ENCODE measurements at places on chromosomes 11 and 22. TPM values are rescaled to one million over a fixed set of nuclear protein-coding genes. Genes with fewer than 3 reads are reported as not detected.
A peak's percentile ranks its signal among the peaks of the same experiment; 100 is the strongest.

- no peak for DNase-seq
- no peak overlapping the region for H3K27ac ChIP-seq
- no peak overlapping the region for H3K4me3 ChIP-seq
- peaks cover 20% of the 10 kb centered on the region for H3K36me3 ChIP-seq
- no peaks in the 10 kb centered on the region for H3K4me1 ChIP-seq
- H3K27me3 ChIP-seq, result no peaks in the 10 kb centered on the region
These were observed 74.1 kb downstream of the CYB5R2 start for GRCh38 chr11:7599209-7599608.

GRCh38 chr11:118660681-118661424 is 18.6 kb downstream of the TREH start:
- no peak for DNase-seq
- H3K27ac ChIP-seq, result no peak overlapping the region
- no peak overlapping the region for H3K4me3 ChIP-seq
- H3K27me3 ChIP-seq, result no peaks in the 10 kb centered on the region
- H3K4me1 ChIP-seq, result peaks cover 26% of the 10 kb centered on the region

DNA sequence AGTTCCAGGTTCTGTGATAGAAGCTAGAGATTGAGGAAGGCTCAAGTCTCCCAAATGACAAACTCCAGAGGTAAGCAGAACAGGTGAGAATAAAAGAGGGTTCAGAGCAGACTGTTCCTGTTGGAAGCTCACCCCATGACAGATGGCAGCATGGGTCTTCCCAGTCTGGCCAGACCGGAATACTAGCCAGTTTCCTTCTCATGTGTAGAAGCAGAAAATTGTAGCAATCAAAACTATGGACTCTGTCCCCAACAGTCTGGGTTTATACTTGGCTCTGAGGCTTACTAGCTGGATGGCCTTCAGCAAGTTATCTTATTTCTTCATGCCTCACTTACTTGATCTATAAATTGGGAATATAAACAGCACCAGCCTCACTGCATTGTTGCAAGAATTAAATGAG is 494.8 kb downstream of the MN1 start:
- peaks cover 68% of the 10 kb centered on the region for H3K27me3 ChIP-seq
- H3K27ac ChIP-seq, result no peak overlapping the region
- H3K36me3 ChIP-seq, result no peaks in the 10 kb centered on the region
- H3K4me1 ChIP-seq, result peaks cover 5% of the 10 kb centered on the region

- H3K27me3 ChIP-seq, result no peaks in the 10 kb centered on the region
- no peak overlapping the region for H3K27ac ChIP-seq
- H3K36me3 ChIP-seq, result no peaks in the 10 kb centered on the region
These were observed 114.7 kb downstream of the CRYBB2 start for GRCh38 chr22:25334162-25334490.

The USP2 gene
- 135 TPM for total RNA-seq

The KCNJ11 gene
- 17.5 TPM for total RNA-seq

- H3K27me3 ChIP-seq, result peaks cover 2% of the 10 kb centered on the region
- DNase-seq, result no peak
- H3K36me3 ChIP-seq, result no peaks in the 10 kb centered on the region
- peak overlapping the region; percentile 56 for H3K4me3 ChIP-seq
- H3K27ac ChIP-seq, result peak overlapping the region; percentile 57
- peaks cover 13% of the 10 kb centered on the region for H3K4me1 ChIP-seq
These were observed 70.3 kb upstream of the BMAL1 start for GRCh38 chr11:13207270-13207664.

The CLMP gene
- total RNA-seq, result 3.4 TPM

The OR6T1 gene
- total RNA-seq, result not detected

DNA sequence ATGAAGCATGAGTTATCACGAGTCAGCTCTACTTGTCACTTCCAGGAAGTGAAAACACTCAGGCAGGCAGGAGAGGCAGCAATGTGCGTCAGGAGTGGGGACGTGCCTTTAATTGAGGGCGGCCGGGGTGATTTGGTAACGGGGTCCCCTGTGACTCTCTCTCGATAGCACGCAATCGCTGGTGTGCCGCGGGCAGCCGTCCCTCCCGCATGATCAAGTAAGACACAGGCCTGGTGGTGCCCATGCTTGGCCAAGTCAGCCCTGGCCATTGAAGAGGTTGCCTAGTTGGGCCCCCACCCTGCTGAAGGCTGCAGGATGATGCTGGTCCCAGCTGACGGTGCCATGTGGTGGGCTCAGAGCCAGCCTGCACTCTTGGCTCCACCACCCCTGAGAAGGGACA is 29.7 kb downstream of the CACNG2 start:
- no peak overlapping the region for H3K4me3 ChIP-seq
- H3K27ac ChIP-seq, result no peak overlapping the region
- peaks cover 74% of the 10 kb centered on the region for H3K27me3 ChIP-seq
- no peak for DNase-seq
- no peaks in the 10 kb centered on the region for H3K4me1 ChIP-seq

- H3K27ac ChIP-seq, result no peak overlapping the region
- H3K27me3 ChIP-seq, result peaks cover 14% of the 10 kb centered on the region
- H3K36me3 ChIP-seq, result no peaks in the 10 kb centered on the region
- H3K4me1 ChIP-seq, result peaks cover 8% of the 10 kb centered on the region
- no peak overlapping the region for H3K4me3 ChIP-seq
- no peak for DNase-seq
These were observed 32.7 kb downstream of the FAM83F start for GRCh38 chr22:40027191-40028097.

- DNase-seq, result peak; percentile 78
- peak overlapping the region; percentile 48 for H3K4me3 ChIP-seq
- H3K36me3 ChIP-seq, result no peaks in the 10 kb centered on the region
These were observed 79.1 kb upstream of the KCNQ1OT1 start for GRCh38 chr11:2778630-2779498.

DNA sequence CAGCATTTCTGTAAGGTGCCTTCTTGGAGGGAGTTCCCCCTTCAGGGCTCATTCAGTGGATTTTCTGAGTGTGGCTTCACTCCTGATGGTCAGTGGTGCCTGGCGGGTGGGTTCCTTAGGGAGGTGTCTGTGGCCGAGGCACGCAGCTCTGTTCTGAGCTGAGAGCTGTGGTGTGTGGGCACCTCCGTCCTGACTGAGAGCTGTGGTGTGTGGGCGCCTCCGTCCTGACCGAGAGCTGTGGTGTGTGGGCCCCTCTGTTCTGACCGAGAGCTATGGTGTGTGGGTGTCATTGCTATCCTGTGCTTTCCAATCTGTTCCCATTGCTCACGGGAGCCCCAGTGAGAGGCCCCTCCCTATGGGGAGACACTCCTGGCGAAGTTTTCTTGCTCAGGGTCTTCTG is 39.8 kb downstream of the MUC6 start:
- H3K36me3 ChIP-seq, result peaks cover 76% of the 10 kb centered on the region
- no peak overlapping the region for H3K4me3 ChIP-seq
- no peaks in the 10 kb centered on the region for H3K27me3 ChIP-seq
- peaks cover 11% of the 10 kb centered on the region for H3K4me1 ChIP-seq

- H3K4me1 ChIP-seq, result peaks cover 53% of the 10 kb centered on the region
- H3K4me3 ChIP-seq, result no peak overlapping the region
- no peak for DNase-seq
- no peaks in the 10 kb centered on the region for H3K36me3 ChIP-seq
These were observed 1.9 kb upstream of the P2RY6 start for GRCh38 chr11:73270016-73270854.

The LAYN gene
- 2.8 TPM for total RNA-seq

The ACRV1 gene
- total RNA-seq, result not detected

The NCF4 gene
- 5.5 TPM for total RNA-seq

- peak within 1 kb of the TSS; percentile 67 for H3K4me3 ChIP-seq
- no peak within 1 kb of the TSS for H3K27ac ChIP-seq
- DNase-seq, result no peak
- H3K36me3 ChIP-seq, result no peaks in the 10 kb centered on the region
These were observed at the start of gene SLC1A2 for GRCh38 chr11:35419184-35419829. Gene SLC1A2, minus strand, starts transcription at chr11:35419558. Its CDS starts 592 bp downstream, at chr11:35418966.

DNA sequence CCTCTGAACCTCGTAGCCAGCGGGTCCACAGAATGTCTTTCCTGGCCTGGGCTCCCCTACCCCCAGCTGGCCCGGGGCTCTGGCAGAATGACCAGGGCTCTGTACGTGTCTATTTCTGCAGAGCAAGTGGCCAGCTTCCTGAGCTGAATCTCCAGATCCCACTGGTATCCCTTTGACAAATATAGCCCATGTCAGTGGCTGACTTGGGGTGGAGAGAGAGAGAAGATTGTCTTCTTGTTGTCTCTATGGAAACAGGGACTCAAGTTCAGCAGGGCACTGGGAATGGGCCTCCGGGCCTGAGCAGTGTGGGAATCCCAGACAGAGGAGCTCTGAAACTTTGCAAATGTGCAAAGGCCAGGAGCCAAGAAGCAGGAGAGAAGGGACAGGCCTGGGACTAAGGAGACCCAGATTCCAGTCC is 33.9 kb downstream of the ANO1 start:
- no peak for DNase-seq
- no peak overlapping the region for H3K4me3 ChIP-seq
- H3K36me3 ChIP-seq, result no peaks in the 10 kb centered on the region
- H3K27me3 ChIP-seq, result no peaks in the 10 kb centered on the region

- no peaks in the 10 kb centered on the region for H3K4me1 ChIP-seq
- H3K36me3 ChIP-seq, result no peaks in the 10 kb centered on the region
- no peak for DNase-seq
- no peak overlapping the region for H3K4me3 ChIP-seq
- no peaks in the 10 kb centered on the region for H3K27me3 ChIP-seq
These were observed 660.6 kb downstream of the ETS1 start for GRCh38 chr11:127926721-127927120.

The OR10A2 gene
- not detected for total RNA-seq

The PRAME gene
- total RNA-seq, result not detected

DNA sequence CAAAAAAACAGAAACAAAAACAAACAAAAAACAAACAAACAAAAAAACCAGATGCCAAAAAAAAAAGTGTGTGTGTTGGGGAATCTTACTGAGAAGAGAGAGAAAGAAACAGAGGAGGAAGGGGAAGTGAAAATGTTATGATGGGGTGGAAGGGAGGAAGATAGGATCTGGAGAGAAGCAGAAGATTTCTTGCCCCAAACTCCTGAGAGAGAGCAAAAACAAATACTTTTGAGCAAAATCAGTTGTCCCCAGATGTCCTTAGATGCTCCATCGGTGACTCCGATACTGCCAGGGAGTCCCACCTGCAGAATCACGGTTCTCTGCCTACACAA is 19.9 kb upstream of the GRAMD1B start:
- H3K4me1 ChIP-seq, result peaks cover 38% of the 10 kb centered on the region
- H3K36me3 ChIP-seq, result no peaks in the 10 kb centered on the region
- no peak overlapping the region for H3K27ac ChIP-seq
- no peaks in the 10 kb centered on the region for H3K27me3 ChIP-seq
- no peak overlapping the region for H3K4me3 ChIP-seq

The CTSW gene
- 0.49 TPM for total RNA-seq

DNA sequence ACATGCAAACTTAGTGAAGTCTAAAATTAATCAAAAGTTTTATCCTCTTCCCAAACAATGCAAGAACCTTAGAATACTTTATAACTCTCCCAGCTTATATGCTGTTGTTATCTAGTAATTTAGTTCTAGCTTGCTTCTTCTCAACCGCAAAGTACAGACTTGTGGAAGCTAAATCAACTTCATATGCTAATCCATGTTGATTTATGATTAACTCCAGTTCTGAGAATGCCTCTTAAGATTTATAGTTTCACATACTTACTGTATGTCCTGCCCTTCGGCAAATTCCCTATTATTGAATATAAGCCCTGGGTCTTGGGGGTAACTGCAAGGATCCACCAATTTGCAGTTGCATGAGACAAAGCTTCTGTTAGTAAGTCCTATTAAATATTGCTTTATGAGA is 17.6 kb upstream of the SLC35F2 start:
- H3K4me3 ChIP-seq, result no peak overlapping the region
- no peaks in the 10 kb centered on the region for H3K4me1 ChIP-seq
- no peak for DNase-seq
- H3K27me3 ChIP-seq, result no peaks in the 10 kb centered on the region

The KRTAP5-10 gene
- not detected for total RNA-seq

The SPI1 gene
- 8.3 TPM for total RNA-seq

DNA sequence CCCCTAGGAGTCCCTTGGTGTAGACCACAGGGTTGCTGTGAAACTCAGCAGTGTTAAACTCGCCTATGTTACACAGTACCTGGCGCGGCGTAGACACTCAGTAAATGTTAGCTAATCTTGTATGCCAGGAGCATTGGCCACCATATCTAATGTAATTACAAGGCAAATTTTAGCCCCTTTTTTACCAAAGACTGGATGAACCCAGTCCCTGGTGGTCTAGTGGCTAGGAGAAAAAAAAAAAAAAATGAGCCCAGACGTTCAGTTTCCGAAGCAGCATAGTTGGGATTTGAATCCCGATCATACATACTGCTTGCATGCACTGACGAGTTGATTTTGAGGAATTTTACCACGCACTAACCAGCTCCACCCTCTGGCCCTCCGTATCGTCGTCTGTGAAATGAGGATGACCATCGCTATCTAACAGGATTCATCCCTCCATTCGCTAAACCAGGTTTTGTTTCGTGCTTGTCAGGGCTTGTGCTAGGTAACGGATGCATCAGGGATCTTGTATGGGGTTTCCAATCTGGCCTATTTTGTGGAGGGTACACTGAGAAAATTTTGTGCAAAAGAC is 688 bp downstream of the PTS start:
- peaks cover 23% of the 10 kb centered on the region for H3K4me1 ChIP-seq
- H3K27ac ChIP-seq, result peak overlapping the region; percentile 96
- H3K4me3 ChIP-seq, result peak overlapping the region; percentile 71

The OR51B2 gene
- not detected for total RNA-seq

Data from left ventricle myocardium inferior (tissue), 1 donor.